ENCODE measurements at places on chromosomes 1 and 21.

- DNase-seq: no peak
Observed at GRCh38 chr21:42221581-42222345, 2.8 kb downstream of the ABCG1 start.

DNA sequence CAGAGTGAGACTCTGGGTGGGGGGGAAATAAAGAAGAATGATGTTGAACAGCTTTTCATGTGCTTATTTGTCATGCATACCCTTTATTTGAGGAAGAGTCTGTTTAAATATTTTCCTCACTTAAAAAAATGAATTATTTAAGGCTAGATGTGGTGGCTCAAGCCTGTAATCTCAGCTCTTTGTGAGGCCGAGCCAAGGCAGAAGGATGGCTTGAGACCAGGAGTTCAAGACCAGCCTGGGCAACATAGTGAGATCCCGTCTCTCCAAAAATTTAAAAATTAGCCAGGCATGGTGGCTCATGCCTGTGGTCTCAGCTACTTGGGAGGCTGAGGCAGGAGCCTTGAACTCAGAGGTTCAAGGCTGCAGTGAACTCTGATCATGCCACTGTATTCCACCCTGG is 25.4 kb downstream of the SLC30A1 start:
- DNase-seq: no peak

DNA sequence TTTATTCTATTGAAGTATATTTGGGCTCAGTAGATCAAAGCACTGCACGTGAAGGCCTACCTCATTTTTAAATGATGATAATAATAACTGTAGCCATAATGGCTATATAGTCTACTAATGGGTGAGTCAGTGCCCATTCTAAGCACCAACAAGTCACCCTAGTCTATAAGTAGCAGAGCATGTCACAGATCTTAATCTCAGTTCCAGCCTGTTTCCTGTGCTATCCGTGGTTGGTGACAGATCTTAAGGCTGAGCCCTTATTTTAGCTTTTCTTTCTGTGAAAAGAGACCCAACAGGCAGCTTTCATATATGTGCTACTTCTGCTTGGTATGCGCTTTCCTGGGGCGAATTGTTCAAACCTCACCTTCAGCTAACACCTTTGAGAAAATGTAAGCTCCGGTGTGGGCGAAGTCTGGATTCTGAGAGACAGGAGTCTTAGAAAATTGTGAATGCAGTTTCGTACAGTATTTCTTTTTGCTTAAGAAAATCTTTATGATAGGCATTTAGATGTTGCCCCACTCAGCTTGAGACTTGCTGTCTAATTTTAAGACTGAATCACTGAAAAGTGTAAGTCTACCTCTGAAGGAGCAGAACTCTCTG is 59.6 kb downstream of the FMN2 start:
- DNase-seq: no peak

GRCh38 chr1:83857103-83857502 is 141.8 kb downstream of the TTLL7 start:
- DNase-seq: no peak

DNA sequence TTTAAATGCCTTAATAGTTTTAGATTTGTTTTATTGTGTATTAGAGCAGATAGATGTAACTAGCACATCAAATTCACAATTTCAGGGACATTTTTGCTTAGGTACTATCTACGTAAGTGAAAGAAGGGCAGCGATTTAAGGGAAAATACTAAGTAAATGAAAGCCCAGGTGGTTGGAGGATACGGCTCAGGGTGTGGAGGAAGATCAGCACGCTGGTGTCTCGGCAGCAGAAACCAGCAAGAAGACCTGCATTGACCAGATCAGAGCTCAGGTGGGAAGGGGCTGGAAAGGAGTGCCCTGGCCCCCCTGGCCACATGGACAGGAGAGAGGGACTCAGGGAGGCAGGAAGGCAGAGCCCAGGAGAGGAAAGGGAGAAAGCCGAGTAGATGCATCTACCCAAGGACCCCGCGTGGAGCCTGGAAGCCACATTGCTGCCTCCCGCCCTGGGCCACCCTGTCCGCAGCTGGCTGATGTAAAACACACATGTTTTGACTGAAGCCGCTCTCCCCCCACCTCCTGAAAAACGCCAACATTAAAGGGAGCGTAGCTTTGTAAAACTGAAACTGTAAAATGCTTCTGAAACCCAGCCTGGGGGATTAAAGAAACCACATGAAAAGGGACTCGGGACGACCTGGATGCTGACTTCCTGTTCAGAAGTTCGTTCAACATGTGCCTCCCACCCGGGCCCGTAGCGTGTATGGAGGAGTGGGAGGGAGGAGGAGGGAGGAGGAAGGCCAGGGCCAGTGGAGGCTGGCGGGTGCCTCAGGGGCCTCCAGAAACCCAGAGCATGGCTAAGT is 72.6 kb upstream of the TARDBP start:
- peak; percentile 75 for DNase-seq

DNA sequence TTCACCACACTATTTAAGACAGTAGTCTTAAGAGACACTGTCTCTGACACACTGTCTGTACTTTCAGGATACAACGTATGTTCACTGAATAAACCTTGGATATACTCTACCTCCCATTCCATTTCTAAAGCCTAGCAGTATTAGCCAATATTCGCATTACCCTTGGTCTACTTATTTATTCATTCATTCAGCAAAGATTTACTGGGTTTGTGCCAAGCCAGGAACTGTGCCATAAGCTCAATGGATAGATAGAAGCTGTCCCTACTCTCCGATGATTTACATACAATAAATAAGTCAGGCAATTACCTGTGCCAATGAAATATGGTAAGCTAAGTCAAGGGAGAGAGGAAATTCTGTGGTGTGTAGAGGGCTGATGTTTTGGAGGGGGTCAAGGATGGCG is 195.2 kb upstream of the RAB4A start:
- no peak for DNase-seq

DNA sequence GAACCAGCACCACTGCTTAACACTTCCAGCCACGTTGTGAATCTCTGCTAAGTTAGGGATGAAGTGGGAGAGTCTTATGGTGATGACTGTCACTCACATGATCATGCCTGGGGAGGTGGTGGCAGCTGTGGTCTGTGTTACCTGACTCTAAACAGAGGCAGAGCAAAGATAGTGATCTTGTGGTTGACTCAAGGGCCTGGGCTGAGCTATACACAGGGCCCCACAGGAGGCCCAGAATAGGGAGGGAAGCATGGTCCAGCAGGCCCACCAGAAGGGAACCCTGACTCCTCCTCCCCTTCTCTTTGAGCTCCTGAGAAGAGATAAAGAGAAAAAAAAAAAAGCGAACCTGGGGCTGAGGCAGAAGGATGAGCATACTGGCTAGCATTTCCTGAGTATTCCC is 55.0 kb downstream of the PLXNA2 start:
- DNase-seq: no peak

DNA sequence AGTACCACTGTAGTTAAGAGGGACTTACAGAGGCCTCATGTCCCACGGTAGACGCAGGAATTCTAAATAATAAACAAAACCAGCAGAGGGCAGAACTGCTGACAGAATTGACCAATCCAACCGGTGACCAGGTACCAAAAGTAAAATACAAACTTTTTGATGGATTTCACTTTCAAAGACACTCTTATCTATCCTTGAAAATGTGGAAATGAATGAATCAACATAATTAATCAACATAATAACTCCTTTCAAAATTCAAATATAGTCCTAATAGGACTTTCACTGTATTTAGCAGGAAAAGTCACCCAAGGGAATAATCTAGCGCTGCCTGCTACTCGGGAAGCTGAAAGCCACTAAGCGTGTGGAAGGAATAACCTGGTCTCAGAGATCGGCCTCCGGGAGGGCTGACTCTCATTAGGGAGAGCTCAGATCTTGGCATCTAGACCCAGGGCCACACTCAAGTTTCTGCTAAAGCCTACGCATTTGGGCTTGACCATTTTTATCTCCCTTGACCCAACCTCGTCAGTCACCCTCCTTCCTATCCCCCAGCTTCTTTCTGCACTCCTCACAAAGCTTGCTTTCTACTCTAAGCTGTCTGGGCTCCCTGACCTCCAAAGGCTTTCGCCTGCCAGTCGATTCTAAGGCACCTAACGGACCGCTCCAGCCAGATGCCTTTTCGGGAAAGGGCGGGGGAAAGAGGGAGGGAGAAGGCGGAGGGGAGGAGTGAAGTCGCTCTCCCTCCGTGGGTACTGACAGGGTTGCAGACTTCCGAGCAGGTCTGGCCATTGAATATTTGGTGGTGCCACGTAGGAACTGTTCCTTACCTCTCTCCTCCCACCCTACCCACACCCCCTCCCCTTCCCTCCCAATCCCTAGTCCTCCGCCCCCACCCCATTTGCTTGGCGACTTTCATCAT is 1.6 kb downstream of the COL11A1 start:
- no peak for DNase-seq

DNA sequence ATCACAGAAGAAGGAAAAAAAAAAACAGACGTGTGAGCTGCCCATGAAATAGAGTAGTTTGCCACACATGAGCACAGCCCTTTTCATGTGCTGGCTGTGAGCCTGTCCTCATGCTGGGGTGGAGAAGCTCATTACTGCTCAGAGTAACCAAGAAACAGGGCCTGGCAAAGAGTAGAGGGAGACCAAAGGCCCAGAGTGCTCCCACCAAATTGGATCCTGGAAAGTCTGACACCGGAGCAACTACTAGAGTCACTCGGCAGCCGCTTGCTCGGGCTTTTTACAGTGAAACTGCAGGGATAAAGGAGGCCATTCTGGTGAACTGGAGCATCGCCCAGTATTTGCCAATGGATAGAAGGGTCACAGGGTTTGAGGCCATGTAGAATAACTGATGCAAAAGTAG is 64.4 kb upstream of the BARHL2 start:
- DNase-seq: no peak

GRCh38 chr1:156492591-156493080 is 7.9 kb downstream of the MEF2D start:
- no peak for DNase-seq

DNA sequence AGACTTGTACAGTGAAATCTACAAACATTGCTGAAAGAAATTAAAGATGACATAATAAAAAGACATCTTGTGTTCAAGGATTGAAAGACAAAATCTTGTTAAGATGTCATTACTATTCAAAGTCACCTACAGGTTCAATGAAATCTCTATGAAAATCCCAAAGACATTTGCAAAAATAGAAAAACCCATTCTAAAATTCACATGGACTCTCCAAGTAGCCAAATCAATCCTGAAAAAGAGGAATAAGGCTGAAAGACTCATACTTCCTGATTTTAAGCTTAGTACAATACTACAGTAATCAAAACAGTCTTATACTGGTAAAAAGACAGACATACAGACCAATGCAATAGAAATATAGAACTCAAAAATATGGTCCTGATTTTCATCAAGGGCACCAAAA is 78.6 kb downstream of the PCSK9 start:
- no peak for DNase-seq

- DNase-seq: no peak
Observed at GRCh38 chr1:170640581-170640980, 23.4 kb upstream of the PRRX1 start.

DNA sequence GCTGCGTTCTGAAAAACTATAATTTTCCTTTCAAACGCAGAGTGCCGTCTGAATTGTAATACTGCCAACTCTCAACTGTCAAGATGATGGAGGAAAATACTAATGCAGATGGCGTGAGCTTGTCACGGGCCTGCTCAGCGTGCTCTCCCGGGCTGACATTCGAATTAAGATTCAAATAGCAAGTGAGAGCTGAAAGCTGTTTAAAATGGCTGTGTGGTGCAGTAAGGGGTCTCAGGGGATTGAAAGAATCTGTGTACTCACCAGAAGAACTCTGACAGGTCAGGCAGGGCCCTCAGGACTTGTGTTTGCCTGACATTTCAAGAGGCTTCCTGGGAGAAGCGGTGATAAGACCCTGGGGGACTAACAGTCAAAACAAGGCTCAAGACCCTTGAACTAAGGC is 33.1 kb downstream of the ZMYND12 start:
- no peak for DNase-seq

GRCh38 chr1:180933141-180933540 is 20.4 kb downstream of the KIAA1614 start:
- no peak for DNase-seq

DNA sequence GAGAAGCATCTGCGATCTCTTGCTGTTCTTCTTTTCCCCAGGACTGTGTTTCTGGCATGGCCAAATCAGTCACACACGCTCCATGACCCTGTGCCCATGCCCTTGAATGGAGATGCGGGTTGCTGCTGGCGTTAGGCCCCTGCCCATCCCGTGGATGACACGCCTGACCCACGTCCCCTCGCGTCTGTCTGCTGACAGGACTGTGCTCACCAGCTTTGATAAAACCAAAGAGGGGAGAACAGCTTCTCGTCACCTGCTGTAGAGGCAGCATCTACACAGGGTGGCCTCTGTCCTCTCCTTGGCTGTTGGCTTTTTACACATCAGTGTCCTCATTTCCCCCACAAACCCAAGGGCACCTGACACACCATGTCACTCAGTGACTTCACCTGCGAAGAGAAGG is 6.9 kb downstream of the MT1HL1 start:
- no peak for DNase-seq

- no peak for DNase-seq
Observed at GRCh38 chr1:151680391-151680790, 36.2 kb downstream of the CELF3 start.

DNA sequence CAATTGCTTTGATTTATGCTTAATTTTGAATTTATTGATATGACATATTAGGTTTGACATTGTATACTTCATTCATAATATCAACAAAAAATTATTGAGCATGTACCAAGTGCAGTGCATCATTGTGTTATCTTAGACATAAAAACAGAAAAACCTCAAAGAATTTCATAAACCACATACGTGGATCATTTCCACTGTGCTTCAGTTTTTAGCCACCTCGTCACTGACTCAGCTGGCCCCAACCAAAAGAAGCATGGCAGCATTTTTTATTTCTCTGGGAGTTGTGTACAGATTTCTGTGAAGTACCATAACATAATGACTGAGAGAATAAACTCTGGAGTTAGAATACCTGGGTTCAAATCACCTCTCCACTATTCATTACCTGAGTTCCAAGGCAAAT is 95.6 kb upstream of the C1orf87 start:
- no peak for DNase-seq

GRCh38 chr21:44371596-44371995 is 18.2 kb downstream of the TRPM2 start:
- no peak for DNase-seq

GRCh38 chr1:89975540-89976125 is 19.3 kb upstream of the ZNF326 start:
- no peak for DNase-seq

DNA sequence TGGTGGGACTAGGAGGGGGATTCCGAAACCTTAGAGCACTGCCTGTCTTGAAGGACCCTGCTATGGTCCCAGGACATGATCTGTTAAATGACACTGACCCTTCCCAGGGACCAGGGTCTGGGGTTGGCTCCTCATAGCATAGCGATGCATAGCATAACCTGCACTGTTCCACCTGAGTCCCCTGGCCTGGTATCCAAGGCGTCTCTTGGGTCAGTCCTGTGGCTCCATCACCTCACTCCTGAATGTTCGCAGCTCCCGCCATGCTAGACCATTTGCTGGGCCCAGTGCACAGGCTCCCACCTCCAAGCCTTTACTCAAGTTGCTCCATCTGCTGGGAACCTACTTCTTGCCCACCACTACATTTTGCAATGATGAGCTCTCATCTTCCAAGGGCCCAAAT is 39.0 kb upstream of the MAGOH start:
- DNase-seq: no peak

- no peak for DNase-seq
Observed at GRCh38 chr1:29719253-29719652, 482.9 kb downstream of the PTPRU start.

Data from activated T-cell treated with anti-CD3 and anti-CD28 coated beads, Interleukin-2, amount 50 U/mL, for 48 hours (primary cell).